Neural crest cell (in vitro differentiated cells): ENCODE measurements at places on chromosomes 16 and 17. TPM values are rescaled to one million over a fixed set of nuclear protein-coding genes. Genes with fewer than 3 reads are reported as not detected.

- no peak overlapping the region for H3K27ac ChIP-seq
- no peaks in the 10 kb centered on the region for H3K27me3 ChIP-seq
- H3K4me3 ChIP-seq: no peak overlapping the region
- DNase-seq: no peak
- H3K4me1 ChIP-seq: peaks cover 5% of the 10 kb centered on the region
These were observed 314.8 kb upstream of the GOT2 start for GRCh38 chr16:59048876-59049275.

The KRT39 gene
- not detected in 2 replicates for total RNA-seq

- H3K27ac ChIP-seq: no peak overlapping the region
- peaks cover 4% of the 10 kb centered on the region for H3K4me1 ChIP-seq
- H3K4me3 ChIP-seq: no peak overlapping the region
- DNase-seq: no peak
- no peaks in the 10 kb centered on the region for H3K27me3 ChIP-seq
- H3K36me3 ChIP-seq: peaks cover 2% of the 10 kb centered on the region
These were observed 432.0 kb upstream of the CDH5 start for GRCh38 chr16:65934443-65934842.

DNA sequence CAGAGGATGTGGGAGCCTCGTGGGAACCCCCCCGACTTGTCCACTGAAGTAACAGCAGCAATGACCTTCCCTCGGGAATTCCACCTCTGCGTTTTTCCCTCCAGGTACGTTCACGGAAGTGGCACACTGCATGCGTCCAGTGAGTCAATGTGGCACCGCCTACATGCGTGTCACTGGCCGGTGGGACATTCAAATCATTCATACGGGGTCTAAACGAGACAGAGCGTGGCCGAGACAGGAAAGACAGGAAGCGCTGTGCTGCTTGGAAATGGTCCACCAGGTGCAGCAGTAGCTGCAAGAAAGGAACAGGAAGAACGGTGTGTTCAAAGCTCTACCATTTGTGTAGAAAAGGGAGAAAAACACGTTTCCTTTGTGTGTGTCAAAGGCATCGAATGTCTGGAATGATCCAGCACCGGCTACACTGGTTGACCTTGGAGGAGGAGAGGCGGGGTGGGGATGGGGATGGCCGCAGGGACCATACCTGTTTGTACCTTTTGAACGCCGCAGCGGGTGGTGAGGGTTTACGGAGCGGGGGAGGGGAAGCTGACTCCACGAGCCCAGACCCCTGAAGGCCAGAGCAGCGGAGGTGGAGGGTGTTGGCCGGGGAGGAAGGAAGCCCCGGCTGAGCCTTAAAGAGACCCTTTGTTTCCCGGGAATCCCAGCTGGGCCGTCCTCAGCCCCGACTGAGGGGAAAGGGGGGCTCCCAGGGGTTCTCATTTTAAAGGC, 1.7 kb upstream of the PGAP6 start:
- no peak for DNase-seq
- peak overlapping the region; percentile 82 for H3K4me3 ChIP-seq
- peaks cover 46% of the 10 kb centered on the region for H3K4me1 ChIP-seq
- peak overlapping the region; percentile 94 for H3K27ac ChIP-seq
- peaks cover 18% of the 10 kb centered on the region for H3K27me3 ChIP-seq
- H3K36me3 ChIP-seq: no peaks in the 10 kb centered on the region

- no peak for DNase-seq
- peaks cover 22% of the 10 kb centered on the region for H3K36me3 ChIP-seq
- H3K4me3 ChIP-seq: no peak overlapping the region
- no peak overlapping the region for H3K27ac ChIP-seq
- no peaks in the 10 kb centered on the region for H3K4me1 ChIP-seq
- H3K27me3 ChIP-seq: no peaks in the 10 kb centered on the region
These were observed 60.3 kb downstream of the GTF3C1 start for GRCh38 chr16:27489421-27489820.

The TERB1 gene
- total RNA-seq: 0.25 and 0.26 TPM in 2 replicates

DNA sequence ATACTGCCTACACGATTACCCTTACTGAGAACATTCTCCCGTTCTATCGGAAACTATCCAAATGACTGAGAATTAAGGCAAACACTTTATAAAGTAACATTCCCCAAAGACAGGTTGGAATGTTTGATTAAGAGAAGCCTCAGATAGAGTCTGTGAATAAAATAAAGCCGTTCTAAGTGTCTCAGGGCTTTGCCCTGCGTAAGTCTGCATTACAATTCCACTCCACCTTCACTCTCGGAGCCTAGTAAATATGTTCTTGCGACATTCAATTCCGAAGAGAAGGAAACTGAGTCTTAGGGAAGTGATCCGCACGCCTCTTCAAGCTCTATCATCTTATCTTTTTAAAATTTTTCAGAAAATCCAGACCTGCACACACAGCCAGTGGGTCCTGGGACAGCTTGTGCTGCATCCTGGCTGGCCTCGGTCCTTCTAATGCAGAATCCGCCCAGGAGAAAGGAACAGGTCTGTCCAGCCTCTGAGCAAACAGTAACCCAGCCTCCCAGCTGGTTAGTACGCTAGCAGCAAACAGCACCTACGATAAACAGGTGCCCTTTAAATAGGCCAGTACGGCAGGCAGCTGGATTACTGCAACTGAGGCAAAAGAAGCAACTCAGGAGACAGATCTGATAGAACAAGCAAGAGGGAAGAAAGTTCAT, 254.1 kb upstream of the IRX3 start:
- H3K27me3 ChIP-seq: peaks cover 25% of the 10 kb centered on the region
- peaks cover 17% of the 10 kb centered on the region for H3K4me1 ChIP-seq
- H3K27ac ChIP-seq: no peak overlapping the region
- H3K36me3 ChIP-seq: no peaks in the 10 kb centered on the region
- H3K4me3 ChIP-seq: no peak overlapping the region
- no peak for DNase-seq
